ENCODE measurements at places on chromosomes 7 and 10.

DNA sequence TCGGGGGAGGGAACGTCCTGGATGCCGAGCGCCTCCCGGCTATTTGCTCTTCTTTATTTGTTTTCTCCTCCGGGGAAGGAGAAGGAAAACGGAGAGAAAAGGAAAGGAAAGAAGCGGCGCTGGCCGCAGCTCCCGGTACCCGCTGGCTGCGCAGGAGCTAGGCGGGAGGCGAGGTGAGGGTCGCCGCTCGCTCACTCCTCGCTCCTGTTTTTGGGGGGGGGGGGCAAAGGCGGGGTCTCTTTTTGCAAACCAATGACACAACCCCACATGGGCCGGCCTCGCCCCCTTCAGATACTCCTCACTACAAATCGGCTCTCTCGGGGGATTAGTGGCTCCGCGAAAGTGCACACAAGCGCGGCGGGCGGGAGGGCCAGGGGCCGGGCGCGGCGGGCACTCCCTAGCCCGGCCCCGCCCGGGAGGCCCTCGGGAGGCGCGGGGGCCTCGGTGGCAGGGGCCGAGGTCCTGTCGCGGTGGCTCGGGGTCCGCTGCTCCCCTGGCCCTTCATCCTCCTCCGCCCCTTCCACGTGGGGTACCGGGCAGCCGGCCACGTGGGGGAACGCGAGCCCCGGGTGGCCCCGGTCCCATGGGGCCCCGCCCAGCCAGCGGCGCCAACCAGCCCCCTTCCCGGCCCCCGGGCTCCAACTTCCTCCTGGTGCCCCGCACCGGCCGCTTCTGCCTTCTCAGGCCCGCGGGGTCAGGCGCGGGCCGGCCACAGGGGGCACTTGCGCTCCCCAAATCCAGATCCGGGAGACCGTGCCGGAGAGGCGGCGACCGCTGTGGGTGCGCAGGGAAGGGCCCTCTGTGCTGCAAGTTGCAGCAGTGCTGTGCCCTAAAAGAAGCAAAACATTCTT lies 718 bp upstream of the CTBP2 start:
- peak; percentile 78 for DNase-seq

- DNase-seq: peak; percentile 87
Observed at GRCh38 chr10:102729029-102730026, 14.4 kb upstream of the WBP1L start.

DNA sequence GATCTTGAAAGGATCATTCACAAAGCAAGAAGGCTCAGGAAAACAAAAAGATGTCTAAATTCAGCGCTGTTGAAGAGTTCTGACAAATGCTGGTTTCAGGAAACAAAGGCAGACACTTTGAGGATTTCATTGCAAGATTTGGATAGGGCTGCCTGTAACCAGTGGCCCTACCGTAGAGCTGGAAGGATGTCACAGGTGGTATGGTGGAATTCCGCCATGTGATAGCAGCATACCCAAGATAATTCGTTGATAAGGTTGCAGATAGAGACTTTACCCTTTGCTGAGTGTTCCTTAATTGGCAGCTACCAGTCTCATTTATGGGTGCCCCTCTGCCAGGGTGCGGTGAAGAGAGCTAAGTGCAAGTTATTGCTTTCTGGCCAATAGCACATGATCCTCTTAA lies 100.1 kb downstream of the WDR11 start:
- DNase-seq: no peak

GRCh38 chr7:112897839-112898431 lies 107.7 kb upstream of the TMEM168 start:
- DNase-seq: no peak

DNA sequence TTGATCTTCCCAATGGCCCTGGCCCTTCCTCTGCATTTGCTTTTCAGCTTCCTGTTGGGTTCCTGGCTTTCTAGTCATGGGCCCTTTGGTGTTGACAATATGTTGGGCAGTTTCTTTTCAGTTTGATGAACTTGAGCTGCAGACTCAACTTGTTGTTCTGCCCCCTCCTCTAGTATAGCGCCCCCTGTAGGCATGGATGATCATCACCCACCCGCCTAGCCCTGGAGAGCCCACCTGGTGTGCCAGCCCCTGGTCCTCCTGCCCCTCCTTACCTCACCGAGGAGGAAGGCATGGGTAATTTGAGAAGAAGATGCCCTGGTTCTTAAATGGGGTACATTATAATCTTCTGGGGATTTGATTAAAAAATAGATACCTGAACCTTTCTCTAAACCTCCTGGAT lies 271.2 kb downstream of the SNX10 start:
- DNase-seq: no peak

GRCh38 chr10:119383174-119383856 lies 159.2 kb downstream of the RGS10 start:
- no peak for DNase-seq

DNA sequence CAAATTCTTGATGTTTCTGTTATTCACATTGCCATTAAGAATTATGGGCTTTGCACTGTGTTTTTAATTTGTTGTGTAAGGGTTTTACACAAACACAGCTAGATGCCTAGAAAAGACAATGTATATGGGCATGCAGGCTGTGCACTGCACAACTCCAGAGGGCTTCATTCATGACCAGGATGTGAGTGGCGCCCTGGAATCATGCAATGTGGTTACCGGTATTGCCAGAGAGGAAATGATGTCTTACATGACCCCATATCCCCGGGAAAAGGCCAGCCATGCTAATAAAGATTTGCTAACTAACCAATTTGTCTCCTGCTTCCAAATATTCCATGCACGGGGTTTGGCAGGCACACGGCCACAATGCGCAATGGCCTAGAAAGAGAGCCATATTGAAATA lies 16.9 kb downstream of the KCNMA1 start:
- no peak for DNase-seq

- peak; percentile 20 for DNase-seq
Observed at GRCh38 chr7:117165656-117166055, 157.2 kb downstream of the WNT2 start.

GRCh38 chr10:67785098-67785497 lies 52.9 kb downstream of the DNAJC12 start:
- no peak for DNase-seq

DNA sequence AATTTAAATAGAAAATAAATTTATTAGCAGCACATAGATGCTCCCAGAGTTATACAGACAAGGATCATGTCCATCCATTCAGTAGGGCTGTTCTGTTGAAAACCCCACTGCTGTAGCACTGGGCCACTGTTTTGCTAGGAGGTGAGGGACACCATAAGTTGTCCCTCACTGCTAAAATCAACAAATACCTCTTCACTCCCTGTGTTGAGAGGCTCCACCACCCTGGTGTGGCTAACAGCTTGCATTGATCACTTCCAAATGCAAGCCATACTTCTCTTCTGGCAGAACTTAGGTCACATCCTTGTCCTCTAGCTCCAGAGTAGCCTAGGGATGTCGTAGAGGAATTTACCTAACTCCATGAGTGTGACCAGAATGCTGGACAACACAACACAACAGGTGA lies 55.4 kb downstream of the MDFIC start:
- no peak for DNase-seq

GRCh38 chr7:117412390-117412789 lies 14.9 kb downstream of the ASZ1 start:
- DNase-seq: no peak

GRCh38 chr7:117929237-117929636 lies 56.0 kb upstream of the CTTNBP2 start:
- no peak for DNase-seq

DNA sequence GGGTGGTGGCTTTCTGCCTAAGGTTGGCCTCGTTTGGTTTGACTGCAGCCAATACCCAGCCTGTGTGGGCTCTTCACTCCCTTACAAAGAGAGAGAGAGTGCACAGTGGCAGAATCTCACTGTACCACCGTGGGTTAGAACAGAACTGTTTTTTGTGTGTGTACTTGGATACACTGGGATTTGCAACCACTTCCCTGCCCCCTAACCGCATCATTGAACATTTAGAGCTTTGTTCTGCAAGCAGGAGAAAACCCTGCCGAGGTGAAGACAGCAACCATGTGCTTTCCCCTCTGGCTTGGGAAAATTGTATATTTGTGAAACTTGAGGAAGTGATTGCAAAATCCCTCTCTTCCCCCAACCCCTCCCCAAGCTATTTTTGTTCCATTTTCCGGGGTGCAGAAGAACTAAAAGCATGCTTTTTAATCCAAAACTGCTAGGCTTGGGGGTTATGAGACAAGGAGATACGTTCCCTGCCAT lies 201.2 kb downstream of the TCF7L2 start:
- no peak for DNase-seq

- DNase-seq: no peak
Observed at GRCh38 chr7:45035893-45036292, 35.9 kb downstream of the CCM2 start.

GRCh38 chr7:71019706-71020105 lies 112.2 kb upstream of the GALNT17 start:
- peak; percentile 32 for DNase-seq

GRCh38 chr10:119153661-119154060 lies 11.9 kb downstream of the SFXN4 start:
- DNase-seq: no peak

DNA sequence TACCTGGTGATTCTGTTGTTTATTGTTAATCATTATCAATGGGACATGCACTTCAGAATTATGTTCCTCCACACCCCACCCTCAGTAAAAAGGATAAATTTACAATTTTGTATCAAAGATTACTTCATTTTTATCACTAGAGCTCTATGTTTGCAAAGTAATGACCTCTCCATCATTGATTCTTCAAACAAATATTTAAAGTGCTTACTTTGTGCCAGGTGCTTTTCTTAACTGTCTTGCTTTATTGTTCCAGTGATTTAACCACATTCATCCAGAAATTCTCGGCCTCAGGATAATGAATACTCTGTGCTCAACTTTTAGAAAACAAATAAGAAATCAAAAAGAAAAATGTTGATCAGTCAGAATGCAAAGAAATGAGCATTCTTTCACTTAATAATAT lies 144.9 kb upstream of the FOXP2 start:
- DNase-seq: no peak

- no peak for DNase-seq
Observed at GRCh38 chr7:3027005-3027845, 16.4 kb downstream of the CARD11 start.

DNA sequence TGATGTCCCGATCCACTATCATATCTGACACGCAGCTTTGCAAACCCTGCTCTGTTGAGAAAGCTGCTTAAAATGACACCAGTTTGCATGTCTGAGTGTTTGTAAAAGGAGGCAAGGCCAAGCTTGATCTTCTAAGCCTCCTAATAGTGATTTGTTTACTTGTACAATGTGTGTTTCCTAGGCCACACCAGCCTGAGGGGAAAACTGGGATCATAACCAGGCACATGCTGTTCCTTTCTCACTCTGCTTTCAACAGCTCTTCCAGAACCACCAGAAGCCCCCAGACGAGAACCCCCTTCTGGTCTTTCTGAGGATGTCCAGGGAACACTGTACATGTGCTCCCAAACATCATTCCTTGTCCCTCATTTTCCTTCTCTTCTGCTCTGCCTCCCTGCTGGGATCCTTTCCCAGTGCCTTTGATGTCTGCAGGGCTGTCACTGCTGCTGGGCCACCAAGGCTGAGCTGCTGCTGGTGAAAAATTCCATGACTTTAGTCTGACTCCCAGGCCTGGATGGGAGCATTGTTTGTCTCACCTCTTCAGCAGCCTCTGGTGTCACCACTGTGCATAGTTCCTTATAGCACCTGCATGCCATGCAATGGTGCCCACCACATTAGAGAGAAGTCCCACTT lies 4.0 kb upstream of the LGI1 start:
- no peak for DNase-seq

DNA sequence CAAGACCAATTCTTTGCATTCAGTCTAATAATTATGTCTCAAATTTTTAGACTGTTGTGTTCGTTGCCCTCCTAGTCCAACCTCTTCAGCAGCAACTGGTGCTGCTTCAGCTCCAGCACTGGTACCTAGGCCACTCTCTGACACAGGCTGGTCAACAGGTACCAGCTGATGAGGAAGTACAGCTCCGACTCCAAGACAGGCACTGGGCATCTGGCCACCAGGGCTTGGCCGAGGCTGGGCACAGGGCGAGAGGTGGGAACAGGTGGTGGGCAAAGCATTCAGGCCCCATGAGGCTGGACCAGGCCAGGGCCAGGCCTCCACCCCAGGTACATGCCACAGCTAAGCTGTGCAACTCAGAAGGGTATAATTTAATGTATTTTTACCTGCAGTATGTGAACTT lies 151.5 kb upstream of the AGR3 start:
- no peak for DNase-seq

- DNase-seq: no peak
Observed at GRCh38 chr10:86288695-86289576, 77.7 kb downstream of the GRID1 start.

- DNase-seq: no peak
Observed at GRCh38 chr10:48701941-48702340, 17.3 kb downstream of the WDFY4 start.

GRCh38 chr10:52740913-52741675 lies 31.5 kb downstream of the MBL2 start:
- no peak for DNase-seq

DNA sequence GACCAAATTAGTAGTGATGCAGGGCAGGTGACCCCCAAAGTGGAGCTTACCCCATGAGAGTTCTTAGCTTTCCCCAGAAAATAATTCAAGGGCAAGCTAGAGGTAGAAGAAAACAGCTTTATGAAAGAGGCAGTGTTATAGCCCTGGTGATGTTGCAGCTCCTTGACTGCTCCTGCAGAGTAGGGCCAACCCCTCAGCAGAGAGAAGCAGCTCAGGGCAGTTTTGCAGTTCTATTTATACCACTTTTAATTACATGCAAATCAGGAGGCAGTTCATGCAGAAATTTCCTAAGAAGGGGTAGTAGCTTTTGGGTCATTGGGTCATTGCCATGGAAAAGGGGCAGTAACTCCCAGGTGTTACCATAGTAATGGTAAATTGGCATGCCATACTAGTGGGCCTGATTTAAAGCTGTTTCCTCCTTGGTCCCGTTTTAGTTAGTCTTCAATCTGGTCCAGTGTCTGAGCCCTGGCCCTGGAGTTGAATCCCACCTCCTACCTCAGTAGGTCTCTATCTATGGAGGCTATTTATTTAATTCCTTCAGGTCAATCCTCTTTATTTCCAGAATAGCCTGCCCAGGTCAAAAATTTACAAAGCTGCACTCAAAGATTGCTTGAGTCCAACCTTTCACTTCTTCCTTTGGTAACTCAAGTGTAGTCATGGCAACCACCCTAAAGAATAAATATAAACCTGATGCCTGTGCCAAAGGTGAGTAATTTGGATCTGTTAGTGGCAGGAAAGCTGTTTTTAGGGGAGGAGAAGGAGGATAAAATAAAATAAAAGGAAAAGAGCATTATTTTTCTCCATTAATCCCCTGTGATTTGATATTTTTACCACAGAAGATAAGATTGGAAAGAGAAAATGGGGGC lies 29.5 kb downstream of the PLXDC2 start:
- DNase-seq: no peak

DNA sequence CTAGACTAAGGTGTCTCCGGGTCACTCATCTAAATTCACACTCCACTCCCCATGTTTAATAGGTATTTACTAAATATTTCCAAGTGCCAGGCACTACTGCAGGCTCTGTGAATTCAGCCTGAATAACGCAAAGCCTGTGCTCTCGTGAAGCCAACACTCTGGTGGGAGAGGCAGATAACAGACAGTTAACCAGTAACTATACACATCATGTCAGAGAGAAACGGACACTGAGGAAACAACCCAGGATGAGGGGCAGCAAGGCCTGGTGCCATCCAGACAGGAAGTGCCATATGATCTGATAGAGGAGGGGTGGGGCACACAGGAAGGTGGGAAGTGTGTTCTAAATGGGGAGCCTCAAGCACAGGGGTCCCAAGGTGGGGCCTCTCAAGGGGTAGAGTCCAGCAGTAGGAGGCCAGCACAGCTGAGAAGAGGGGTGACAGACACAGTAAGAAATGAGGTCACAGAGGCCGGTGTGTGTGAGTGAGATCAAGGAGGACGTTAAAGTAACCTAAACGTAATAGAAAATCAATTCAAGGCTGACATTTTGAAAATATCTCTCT lies 85.3 kb downstream of the LARP4B start:
- DNase-seq: no peak

Measured in left ventricle myocardium inferior (tissue), 1 donor.